Amniotic stem cell (primary cell): ENCODE measurements at places on chromosomes 2 and 18.

GRCh38 chr2:105439141-105439540 is 40.3 kb upstream of the FHL2 start:
- DNase-seq: no peak

GRCh38 chr2:155209696-155210450 is 511.4 kb downstream of the KCNJ3 start:
- no peak for DNase-seq

DNA sequence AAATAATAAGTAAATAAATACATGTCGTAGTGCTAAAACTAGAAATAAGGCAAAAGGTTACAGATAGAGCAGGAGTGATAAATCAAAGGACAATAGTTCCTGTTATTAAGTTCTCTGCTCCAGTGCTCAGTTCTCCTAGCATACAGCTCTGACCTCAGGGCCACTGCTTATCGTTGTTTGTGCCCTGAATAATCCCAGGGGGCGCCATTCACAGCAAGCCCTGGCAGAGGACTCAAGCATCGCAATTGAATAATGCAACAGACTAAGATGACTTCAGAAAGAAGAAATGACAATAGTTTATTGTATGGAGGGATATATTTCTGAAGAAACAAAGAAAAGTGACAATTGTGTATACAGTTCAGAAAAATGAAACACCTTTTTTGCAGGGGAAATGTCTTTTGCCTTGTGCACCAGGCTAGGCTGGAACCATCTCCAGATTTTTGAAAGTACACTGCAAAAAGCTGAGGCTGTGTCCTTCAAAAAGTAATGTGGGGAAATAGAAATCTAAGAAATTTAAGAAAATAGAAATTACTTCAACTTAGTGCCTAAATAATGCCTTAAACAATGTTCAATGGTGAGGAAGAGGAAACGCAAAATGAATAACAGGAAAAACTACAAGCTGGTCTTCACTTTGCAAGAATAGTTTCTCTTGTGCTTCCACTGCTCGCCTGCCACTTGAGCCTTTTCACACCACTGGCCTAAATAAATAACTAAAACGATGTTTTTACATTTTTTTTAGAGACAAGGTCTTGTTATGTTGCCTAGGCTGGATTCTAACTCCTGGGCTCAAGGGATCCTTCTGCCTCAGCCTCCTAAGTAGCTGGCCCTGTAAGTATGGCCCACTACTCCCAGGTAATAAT is 19.0 kb upstream of the CCNYL1 start:
- no peak for DNase-seq

DNA sequence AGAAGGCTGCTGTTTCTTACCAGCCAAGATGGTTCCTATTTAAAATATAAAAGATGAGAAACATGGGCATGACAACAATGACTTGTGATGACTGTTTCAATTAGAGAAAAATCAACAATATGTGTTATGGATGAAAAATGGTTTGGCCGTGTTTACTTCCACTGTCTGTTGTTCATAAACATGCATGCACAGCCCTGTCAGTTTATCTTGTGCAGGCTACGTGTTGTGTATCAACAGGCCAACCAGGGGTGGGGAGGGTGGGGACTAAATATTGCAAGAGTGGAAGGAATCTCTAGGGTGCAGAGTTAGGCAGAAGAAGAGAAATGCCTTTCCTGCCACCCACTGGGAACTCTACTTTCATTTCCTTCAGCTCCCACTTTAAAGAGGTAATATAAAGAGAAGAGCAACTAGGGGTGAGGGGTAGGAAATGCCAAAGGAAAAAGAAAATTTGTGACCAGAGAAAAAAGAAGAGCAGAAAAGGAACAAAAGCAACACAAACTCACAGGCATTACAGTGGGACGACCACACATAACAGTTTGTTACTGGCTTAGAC is 116.8 kb upstream of the MEIS1 start:
- no peak for DNase-seq

DNA sequence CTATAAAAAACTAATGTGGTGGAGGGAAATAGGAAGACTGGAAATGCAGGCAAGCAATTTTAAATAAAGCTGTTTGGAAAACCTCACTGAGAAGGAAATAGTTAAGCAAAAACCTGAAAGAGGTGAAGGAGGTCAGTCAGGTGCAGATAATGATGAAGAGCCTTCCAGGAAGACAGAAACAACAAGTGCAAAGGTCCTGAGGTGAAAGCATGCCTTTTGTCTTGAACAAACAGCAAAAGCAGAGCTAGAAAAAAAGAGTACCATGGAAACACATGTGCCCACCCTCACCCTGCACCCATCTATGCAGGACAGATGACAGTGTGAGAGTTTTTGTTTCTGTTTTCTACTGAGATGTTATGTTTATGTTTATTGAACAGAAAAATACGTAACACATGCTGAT is 8.1 kb upstream of the ZBTB14 start:
- no peak for DNase-seq

DNA sequence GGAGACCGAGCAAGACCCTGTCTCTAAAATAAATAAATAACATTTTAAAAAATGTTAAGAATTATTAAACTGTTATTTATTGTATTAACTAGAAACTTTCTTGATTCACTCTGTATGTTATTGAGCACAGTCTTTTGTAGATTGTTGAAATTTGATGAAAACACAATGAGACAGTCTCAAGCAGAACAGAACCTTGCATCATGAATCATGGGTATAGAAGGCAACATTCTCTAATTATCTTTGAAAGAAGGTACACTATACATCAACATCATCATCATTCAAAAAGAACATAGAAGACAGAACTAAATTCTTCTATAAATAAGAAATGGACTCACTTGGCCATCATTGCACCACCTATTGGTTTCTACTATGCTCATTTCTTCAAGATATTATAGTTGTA is 67.7 kb downstream of the SLC8A1 start:
- DNase-seq: no peak

DNA sequence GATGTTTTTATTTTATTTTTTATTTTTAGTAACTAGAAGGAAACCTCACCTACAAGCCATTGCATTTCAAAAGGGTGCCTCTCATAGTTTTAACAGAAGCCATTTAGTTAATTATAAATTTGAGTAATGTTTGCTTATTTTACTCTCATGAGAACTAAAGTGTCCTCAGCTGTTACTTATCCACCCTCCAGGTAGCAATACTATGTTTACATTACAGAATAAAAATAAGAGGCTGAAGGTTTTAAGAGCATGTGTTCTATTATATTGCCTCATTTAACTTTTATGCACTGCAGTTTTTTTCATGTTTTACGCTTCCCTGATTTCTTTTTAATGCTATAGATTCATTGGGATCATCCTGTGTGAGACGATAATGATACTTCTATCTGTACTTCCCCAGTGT is 235.5 kb downstream of the THSD7B start:
- no peak for DNase-seq

GRCh38 chr2:43040084-43040854 is 186.1 kb downstream of the ZFP36L2 start:
- no peak for DNase-seq

DNA sequence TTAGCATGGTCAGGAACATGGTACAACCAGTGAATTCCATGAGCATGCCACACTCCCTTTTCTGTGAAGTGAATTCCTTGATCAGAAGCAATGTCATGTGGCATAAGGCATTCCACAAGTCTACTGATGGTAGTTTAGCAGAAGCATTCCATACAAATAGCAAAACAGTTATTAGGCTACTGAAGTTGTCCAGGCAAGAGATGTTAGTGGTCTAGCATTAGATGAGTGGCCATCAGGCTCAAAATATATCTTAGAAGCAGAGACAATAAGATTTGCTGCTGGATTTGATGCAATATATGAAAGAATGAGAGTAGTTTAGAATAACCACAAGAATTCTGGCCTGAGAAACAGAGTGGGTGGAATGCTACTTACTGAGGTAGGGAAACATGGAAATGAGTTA is 355.3 kb upstream of the NRXN1 start:
- peak; percentile 13 for DNase-seq

DNA sequence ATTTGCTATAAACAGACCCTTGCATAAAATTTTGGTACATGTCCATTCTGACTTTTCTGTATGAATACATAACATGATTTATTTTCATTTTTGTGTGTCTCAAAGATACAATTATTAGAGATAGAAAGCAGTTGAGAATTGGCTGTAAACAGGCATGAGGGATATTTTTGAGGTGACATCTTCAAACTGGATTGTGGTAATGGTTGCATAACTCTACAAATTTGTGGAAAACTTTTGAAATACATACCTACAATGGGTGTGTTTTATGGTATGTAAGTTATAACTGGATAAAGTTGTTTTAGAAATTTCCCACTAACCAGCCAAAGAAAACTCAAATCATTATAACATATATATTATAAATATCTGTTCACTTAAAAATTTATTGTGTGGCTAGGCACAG is 39.6 kb downstream of the GREB1L start:
- DNase-seq: no peak

DNA sequence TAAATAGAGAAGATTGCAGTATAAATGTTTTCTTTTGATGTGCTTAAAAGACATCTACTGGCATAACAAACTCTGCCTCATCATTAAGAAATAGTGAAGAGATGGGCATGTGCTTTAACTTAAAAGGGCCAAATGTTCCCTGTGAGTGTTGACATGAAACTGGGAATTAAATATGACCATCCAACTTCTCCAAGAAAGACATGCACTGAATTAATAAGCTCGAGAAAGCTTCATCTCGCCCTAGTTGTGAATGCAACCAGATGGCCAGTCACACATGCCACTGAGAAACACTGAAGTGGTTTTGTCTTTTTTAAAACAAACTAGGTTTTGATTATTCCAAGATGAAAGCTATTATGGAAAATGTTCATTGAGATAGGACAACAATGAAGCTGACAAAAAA is 479.2 kb downstream of the RIT2 start:
- DNase-seq: no peak

DNA sequence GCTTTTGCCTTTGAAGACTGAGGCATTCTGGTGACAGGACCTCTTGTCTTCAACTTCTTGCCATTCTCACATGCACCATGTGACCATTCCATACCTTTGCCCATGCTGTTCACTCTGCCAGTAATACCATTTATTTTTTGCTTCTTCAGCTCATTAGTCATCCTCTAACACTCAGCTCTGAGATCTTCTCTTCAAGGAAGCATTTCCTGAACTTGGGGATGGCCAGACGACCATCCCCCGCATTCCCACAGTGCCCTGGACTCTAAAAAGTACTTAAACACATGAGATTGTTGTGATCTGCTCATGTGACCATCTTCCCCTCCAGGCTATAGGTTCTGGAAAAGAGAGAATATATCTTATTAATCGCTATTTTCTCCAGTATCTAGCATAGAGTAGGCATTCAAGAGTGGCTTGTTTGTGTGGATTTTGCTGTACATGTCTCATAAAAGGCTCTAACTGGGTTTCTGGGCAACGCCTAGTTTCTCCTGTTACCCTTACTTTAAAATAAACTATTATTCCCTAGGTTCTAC is 33.9 kb downstream of the PAX3 start:
- DNase-seq: no peak

GRCh38 chr2:121696410-121696930 is 40.2 kb downstream of the NIFK start:
- no peak for DNase-seq

DNA sequence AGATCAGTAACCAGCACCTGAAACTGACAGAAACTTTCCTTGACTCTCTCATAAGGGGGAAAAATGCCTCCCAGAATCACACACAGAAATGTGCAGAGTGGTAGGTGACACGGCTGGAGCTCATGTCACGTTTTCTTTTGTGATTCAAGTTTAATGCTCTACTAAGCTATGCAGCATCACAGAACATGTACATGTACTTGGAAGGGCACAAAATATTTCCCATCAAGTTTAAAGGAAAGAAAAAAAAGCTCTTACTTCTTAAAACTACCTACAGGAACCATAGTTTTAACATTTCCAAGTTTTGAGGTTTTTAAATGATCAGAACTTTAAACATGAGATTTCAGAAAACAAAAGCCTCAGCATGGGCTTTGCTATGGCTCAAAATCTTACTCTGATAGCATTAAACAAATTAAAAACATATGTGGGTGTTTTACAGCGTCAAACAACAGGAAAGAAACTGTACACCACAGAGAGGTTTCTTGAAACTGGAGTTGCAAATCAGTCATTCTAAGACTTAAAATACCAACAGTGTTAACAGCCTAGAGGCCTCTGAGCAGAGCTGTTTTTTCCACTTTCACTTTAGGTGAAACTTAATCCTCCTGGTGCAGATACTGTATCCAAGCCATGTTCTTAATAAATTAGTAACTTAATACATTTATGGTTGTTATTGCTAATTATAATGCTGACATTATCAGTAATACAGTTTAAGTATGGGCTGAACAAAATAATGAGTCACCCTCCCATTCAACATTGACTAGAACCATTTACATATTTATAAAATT is 30.1 kb downstream of the MBP start:
- DNase-seq: peak; percentile 68

GRCh38 chr2:174337337-174338146 is 2.8 kb downstream of the SP9 start:
- no peak for DNase-seq

DNA sequence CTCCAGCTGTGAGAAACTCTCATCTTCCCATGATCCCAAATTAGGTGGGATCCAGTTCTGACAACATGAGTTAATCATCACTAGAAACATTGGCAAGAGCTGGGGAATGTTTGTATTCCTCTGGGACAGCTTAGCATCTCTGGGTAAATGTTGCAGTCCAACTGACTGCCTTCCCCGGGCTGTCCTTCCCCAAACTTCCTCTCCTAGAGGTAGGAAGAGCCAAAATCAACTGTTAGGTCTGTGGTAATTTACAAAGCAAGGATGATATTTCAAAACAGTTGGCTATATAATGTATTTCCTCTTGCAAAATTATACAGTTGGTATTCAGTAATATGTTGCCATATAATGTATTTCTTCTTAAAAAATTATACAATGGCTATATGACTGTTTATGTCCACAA is 148.5 kb downstream of the MGAT5 start:
- no peak for DNase-seq
